ENCODE measurements at places on chromosomes 4 and X.

DNA sequence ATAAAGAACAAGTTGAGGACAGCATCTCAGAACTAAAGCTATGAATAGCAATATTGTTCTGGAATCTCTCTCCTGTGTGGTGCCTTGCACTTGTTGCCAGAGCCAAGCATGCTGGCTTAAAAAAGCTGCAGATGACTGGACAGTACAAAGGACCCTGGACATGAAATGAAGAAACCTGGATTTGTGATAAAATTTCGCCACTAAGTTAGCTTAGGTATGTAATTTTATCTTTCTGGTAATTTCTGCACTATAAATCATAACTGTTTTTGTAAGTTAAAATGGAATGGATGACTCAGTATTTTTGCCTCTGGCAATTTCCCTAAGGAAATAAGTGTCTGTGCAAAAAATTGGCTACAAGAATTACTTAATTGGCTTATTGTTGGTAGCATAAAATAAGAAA is 317.2 kb downstream of the CAMK2D start:
- no peak for DNase-seq

GRCh38 chrX:107716816-107717700 is 58.5 kb downstream of the TSC22D3 start:
- peak; percentile 70 for DNase-seq

DNA sequence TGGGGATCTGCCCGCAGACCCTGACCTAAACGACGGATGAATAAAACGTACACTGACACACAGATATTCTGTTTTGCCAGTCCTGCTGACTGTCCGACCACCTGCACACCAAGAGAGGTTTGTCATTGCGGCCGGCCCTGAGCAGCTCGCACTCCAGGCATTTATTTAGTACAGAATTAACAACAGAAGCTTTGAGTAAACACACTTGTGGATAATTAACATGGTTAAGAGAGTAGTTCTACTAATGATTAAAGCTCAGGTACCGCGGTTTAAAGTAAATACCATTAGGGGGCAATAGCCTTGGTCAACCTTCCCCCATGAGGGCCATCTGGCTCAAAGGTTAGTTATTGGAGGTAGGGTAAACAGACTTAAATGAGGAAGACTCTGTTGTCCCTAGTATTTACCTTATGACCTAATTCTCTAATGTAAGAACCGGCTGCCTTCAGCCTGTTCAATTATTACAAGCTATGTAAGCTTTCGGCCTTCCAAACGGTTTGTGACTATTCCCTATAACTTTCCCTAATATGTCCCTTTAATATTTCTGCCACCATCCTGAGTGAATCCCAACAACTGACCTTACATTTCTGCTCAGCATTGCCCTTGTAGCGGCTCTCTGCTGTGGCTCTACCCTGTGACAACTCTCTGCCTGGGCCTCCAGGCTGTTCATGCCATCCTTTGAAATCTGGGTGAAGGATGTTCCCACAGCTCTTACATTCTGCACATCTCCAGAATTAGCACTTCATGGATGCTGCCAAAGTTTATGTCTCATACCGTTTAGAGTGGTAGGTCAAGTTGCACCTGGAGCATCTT is 46.9 kb upstream of the SYTL5 start:
- DNase-seq = no peak

- DNase-seq = no peak
Measured at GRCh38 chr4:44738615-44739014, 12.3 kb upstream of the GNPDA2 start.

GRCh38 chr4:55819634-55820033 is at the start of gene EXOC1L:
Gene EXOC1L, plus strand, starts transcription at chr4:55819790. Its CDS starts 237 bp downstream, at chr4:55820027.
- no peak for DNase-seq

DNA sequence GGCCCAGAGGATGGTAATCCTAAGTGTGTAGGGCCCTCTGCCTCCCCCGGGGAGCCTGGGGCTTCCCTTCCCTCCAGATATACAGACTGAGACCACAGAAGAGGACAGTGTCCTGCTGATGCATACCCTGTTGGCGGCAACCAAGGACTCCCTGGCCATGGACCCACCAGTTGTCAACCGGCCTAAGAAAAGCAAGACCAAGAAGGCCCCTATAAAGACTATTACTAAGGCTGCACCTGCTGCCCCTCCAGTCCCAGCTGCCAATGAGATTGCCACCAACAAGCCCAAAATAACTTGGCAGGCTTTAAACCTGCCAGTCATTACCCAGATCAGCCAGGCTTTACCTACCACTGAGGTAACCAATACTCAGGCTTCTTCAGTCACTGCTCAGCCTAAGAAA is 1.9 kb downstream of the TRO start:
- DNase-seq = no peak

GRCh38 chr4:24470666-24471485 is 113.5 kb downstream of the DHX15 start:
- peak; percentile 12 for DNase-seq
